ENCODE measurements at places on chromosomes 5 and 9.

DNA sequence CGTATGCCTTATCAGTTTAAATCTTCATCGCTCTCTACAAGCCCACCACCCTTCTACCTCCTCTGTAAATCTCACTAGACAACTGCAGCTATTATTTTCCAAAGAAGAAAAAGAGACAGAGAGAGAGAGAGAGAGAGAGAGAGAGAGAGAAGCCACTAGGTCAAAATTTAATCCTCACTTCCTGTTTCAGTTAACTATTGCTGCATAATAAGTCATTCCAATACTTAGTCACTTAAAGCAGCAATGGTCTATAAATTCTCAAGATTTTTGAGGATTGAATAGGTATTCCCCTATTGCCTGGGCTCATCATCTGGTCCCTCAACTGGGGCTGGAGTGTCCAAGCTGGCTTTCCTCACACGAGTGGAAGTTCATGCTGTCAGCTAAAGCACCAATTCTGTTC lies 68.8 kb downstream of the ITGA1 start:
- no peak for DNase-seq

- peak; percentile 63 for DNase-seq
Measured at GRCh38 chr9:124835026-124835557, 18.2 kb upstream of the WDR38 start.

- DNase-seq, result no peak
Measured at GRCh38 chr9:135879237-135879601, 28.1 kb downstream of the CAMSAP1 start.

GRCh38 chr9:94139672-94140417 lies 55.6 kb downstream of the PTPDC1 start:
- peak; percentile 98 for DNase-seq

- DNase-seq, result no peak
Measured at GRCh38 chr5:56454219-56454862, 221.2 kb upstream of the ANKRD55 start.

DNA sequence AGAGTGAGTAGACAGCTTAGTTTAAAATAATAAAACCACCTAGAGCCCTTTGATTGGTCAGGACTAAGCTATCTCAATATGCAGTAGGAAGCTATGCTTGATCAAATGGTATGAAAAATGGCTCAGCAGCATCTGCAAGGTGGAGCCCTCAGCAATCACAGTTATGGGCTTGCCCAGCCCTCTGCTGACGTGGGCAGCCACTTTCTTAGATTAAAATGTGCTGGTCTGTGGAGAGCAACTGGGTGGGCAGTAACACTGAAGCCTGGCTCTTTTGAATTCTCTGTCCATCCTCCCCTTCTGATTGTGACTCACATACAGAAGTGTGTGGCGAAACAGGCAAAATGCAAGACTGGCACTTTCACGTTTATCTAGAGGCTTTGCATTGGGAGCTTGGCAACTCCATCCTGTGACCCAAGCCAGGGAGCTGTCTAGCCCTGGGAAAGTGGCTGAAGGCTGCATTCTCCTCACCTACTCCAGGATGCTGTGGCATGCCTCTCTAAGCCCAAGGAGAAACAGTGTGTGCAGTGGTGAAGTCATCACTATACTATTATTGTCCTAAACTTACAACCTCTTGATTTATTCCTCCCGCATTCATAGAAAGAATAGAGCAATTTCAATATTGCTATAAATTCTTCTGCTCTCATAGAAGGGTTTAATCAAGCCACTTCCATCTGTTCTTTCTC lies 61.1 kb downstream of the MED10 start:
- no peak for DNase-seq

DNA sequence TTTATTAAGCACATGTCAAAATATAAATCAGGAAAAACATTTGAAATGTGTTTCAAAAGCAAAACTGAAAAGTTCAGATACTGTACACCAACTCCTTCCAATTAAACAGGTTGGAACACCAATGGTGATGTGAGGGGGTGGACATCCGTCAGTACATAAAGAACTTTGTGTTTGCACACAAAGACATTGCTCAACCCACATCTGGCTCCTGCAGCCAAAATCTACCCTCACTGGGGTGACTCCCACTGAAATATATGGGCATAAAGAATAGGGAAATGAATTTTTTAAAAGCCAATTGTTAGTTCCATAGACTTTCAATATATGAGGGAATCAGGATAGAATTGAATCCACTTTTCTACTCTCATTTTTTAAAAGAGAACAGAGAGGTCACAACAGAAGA lies 63.9 kb downstream of the MEGF9 start:
- no peak for DNase-seq

DNA sequence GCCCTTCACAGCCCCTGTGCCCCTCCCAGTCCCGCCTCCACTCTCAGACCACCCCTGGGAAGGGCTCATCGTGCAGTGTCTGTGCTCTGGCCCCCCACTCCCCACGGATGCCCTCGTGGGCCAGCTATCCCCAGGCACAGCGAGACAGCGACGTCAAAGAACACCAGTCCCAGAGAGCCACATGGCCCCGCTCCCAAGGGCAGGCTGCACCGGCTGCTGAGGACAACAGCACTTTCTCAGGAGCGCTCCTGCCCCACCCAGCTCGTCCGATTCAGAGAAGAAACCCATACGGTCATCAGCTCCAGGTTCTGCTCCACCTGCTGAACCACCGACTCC lies 4.8 kb upstream of the SNAPC4 start:
- no peak for DNase-seq

GRCh38 chr9:2686911-2687310 lies 30.4 kb upstream of the KCNV2 start:
- DNase-seq, result no peak

- DNase-seq, result no peak
Measured at GRCh38 chr5:58002323-58002722, 457.6 kb downstream of the PLK2 start.

DNA sequence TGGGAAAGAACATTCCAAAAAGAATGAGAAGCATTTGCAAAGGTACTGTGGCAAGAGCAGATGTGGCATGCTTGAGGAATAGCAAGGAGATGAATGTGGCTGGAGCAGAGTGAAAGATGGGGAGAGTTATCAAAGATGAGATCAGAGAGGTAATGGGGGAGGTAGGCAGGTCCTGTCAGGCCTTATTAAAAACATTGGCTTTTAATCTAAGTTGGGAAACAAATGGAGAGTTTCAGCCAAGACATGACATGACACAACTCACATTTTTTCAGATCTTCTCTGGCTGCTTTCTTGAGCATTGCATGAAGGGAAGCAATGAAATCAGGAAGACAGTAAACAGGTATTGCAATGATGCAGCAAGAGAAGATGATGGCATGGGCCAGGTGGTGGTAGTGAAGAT lies 120.3 kb downstream of the MUSK start:
- no peak for DNase-seq

DNA sequence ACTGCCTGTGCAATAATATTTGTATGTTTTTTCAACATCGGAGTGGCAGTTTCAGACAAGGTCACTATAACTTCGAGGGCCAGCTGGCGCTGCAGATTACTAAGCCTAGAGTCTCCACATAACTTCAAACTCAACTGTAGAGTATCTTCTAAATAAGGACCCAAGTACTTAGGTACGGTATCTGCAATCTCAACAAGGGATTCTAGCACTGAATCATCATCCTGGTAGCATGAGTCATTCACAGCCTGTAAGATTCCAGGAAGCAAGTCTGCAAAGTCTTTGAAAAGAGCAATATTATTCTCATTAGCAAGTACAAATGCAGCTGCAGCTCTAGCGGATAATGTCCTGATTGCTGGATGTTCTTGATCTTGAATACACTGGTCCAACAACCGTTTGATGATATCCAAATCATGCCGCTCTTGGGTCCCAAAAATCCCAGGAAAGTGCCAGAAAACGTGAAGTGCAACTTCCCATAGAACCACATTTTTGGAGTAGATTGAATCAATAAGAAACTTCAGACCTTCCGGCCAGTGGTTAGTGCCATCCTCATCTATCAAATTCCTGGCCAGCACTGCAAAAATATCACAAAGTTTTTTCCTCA lies 654 bp downstream of the RANBP6 start:
- DNase-seq, result no peak

DNA sequence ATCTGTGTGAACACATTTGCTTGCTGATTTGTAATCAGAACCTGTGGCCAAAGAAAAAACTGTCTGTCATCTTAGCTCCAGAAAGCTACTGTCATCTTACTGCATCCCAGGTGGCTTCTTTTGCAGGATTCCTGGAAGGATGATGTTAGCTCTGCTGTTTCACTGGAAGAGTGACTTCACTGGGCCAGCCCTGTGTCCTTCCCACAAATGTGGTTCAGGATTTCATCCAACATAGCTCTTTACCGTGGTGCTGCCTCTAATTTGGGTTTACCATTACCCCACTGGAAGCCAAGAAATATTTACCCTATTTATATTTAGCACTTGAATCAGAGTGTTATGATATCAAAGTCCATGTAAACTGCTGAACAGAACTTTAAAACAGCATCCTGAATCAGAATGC lies 501.0 kb downstream of the GADD45G start:
- DNase-seq, result no peak

DNA sequence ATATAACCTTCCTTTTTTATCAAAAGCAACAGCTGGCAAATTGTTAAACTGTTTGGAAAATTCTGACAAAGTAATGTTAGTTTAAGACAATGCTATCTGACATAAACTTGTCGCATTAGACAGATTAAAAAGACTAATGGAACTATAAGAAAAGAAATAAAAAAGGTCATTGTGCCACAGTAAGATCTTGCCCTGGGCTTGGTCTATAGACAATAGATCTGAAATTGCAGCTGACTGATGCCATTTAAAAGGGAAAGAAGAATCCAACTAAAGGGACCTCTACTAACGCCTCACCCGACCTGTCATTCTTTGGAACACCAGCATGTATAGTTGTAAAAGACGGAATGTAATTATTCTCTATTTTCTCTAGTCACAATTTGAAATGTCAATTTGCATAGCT lies 644.4 kb upstream of the GRAMD2B start:
- DNase-seq, result no peak

DNA sequence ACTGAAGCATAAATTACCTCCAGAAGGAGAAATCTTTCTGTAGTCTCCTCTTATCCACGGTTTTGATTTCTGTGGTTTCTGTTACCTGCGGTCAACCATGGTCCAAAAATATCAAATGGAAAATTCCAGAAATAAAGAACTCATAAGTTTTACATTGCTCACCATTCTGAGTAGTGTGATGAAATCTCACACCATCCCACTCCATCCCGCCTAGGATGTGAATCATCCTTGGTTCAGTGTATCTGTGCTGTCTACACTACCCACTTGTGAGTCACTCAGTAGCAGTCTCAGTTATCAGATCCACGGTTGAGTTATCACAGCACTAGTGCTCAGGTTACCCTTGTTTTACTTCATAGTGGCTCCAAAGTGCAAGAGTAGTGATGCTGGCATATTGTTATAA lies 371.2 kb downstream of the NFIB start:
- peak; percentile 93 for DNase-seq

GRCh38 chr9:80994892-80995291 lies 694.5 kb downstream of the TLE1 start:
- no peak for DNase-seq

DNA sequence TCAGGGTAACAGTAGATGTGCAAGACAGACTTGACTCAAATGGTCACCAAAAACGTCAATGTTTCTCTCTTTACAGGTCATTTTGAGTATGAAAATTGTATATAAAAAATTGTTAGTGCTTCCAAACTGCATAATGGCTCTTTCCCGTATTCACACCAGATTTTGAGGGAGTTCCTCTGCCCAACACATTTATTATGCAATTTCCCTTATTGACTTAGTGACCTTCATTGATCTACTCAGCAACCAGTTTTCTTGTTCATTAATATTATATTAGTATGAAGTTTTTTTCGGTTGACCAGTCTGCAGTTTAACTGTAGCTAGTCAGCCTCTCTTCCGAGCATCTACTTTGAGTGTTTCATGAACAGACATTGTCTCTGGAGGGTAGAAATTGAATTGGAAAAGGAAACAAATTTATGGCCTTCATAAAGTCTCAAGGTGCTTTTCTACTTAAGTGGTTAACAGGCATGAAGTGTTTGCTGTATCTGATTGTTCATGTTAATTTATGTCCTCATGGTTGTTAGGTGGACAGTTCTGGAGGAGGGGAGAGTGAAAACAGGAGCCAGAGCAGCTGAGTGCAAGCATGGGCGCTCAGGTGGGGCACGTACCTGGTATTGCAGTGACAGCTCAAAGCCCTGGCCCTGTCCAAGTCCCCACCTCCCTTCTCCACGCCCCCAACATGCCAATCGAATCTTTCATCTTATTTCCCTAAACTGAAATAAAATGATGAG lies 240.2 kb downstream of the RFK start:
- DNase-seq, result no peak

- DNase-seq, result no peak
Measured at GRCh38 chr9:124442826-124443225, 7.4 kb upstream of the ADGRD2 start.

- peak; percentile 79 for DNase-seq
Measured at GRCh38 chr5:116652196-116652729, 77.6 kb upstream of the SEMA6A start.

DNA sequence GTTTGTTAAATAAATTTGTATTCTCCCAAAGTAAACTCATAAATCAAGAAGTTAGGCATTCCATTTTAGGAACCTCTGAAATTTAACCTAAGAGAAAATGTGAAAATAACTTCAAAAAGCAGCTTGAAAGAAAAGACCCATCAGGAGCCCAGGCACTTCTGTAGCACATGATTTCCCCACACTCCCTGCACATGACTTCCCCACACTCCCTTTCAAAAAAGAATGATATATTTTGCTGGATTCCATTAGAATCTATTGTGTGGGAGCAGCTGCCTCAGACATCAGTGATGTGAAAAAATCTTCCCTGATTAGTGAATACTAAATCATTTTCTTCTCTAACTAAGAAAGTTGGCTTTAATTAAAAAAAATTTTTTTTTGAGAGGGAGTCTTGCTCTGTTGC lies 83.3 kb downstream of the GLDC start:
- no peak for DNase-seq

GRCh38 chr9:120542701-120543490 lies 37.1 kb downstream of the CDK5RAP2 start:
- no peak for DNase-seq

DNA sequence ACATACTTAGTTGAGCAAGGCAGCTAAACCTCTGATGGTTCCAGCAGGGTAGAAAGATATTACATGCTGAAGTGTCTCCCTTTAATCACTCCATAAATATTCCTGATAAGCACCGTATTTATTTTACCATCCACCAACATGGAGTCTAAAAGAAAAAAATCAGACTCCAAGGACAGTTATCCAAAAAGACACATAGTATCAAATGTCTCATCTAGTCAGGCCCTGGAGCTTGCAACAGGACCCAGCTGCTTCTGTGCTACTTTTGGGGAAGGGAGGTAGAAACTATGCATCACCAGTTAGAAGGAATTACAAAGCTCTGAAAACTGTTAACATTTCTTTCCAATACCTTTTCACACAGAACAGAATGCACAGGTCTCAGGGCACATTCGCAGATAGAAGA lies 88.1 kb downstream of the S1PR3 start:
- no peak for DNase-seq

DNA sequence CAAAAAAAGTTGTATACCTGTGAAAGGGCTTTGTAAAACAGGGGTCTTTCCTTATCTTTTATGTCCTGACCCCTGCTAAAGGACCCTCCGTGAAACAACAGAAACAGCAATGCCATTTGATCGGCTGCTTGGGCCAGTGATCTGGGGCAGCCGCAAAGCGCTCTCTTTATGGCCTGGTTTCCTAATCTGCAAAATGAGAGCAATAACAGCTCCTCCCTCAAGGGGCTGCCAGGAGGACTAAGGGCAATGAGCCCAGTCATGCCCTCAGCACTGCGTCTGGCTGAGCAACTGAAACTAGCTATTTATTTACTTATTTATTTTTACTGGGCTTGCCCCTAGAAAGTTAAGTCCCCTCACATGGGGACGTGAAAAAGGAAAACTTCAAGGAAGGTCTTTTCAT lies 18.3 kb downstream of the CMBL start:
- no peak for DNase-seq

Data from astrocyte of the cerebellum (primary cell).